Cardiac atrium fibroblast (primary cell): ENCODE measurements at places on chromosomes 2 and 18. TPM values are rescaled to one million over a fixed set of nuclear protein-coding genes. Genes with fewer than 3 reads are reported as not detected.

Gene C2orf81
- total RNA-seq: under 0.01 and 0.49 TPM in 2 replicates

Gene TEX44
- not detected in 2 replicates for total RNA-seq

Gene LTBP1
- total RNA-seq: 105 and 127 TPM in 2 replicates

Gene MGAT4A
- 0.54 and 4.2 TPM in 2 replicates for total RNA-seq

Gene ZNF385B
- total RNA-seq: not detected in 2 replicates

Gene KCNJ3
- not detected in 2 replicates for total RNA-seq

Gene MROH2A
- total RNA-seq: not detected in 2 replicates

Gene POLE4
- total RNA-seq: 39.0 and 48.7 TPM in 2 replicates

Gene ITPRIPL1
- total RNA-seq: not detected in 2 replicates

Gene UGT1A3
- total RNA-seq: not detected in 2 replicates

Gene USP14
- 14.4 and 17.0 TPM in 2 replicates for total RNA-seq
